ENCODE measurements at places on chromosomes 1 and 21.

- no peak for DNase-seq
Measured at GRCh38 chr1:52102336-52103013, 39.4 kb upstream of the ZFYVE9 start.

- DNase-seq: no peak
Measured at GRCh38 chr1:19688041-19688842, 23.6 kb downstream of the HTR6 start.

GRCh38 chr1:27044613-27045151, 32.0 kb upstream of the TENT5B start:
- peak; percentile 86 for DNase-seq

- no peak for DNase-seq
Measured at GRCh38 chr1:100137602-100138001, 4.6 kb downstream of the TRMT13 start.

DNA sequence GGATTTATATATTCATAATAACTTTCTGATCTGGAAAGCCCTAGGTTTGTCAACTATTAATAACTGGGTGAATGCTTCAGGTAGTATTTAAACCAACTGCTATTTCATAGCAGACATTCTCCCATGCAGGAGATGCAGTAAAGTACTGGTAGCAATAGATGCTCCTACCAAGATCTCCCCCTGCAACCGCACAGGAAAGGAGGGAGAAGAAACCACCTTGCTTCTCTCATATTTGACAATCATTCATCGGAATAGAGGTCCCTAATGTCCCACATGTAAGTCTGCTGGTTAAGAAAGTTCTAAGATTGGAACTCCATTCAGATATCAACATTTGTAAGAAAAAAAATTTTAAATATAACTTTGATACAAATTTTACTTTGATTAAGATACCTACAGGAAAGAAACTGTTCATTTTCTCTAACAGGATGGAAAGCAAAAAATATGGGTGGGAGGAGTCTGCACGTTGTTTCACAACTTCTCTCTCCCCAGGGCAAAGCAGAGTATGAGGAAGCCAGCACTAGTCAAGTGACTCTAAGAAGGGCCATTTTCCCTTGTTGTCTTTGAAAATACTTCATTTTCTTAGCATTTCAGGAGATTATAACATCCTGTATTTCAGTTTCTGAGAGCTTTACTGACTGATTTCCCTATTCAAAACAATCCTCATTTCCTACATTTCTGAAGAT, at the start of gene PYHIN1:
TSS of gene PYHIN1 (plus strand) at position 498 of the 683 bp plus-strand sequence. CDS start 5,359 bp downstream, outside the sequence.
- no peak for DNase-seq

DNA sequence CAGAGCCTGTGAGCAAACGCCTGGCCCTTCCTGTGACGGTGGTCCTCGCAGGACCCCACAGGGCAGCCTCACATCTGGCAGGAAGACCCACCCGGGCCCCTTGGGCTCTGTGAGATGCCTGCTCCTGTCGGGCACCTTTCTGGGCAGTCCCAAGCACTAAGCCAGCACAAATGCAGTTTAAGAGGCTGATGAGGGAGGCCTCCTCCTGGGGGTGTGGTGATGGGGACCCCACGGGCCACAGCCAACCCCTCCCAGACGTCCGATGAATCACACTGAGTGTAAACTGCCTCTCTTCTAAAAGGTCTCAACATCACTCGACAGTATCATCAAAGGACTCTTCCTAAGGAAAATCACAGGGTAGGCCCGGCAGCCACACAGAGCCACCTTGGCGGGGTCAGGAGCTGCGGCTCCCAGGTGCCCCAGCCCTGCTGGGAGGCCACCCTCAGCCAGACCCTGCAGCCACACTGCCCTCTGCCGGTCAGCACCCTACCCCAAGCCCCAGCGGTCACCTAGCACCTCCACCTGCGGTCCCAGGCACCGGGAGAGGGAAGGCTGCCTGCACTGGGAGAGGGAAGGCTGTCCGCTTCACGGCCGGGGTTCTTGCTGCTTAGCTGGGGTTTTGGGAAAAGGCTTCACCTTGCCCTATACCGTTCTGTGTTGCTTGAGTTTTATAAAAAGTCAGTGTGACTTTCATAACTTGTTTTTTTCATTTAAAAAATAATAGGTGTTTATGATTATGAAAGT, 3.9 kb upstream of the PRKCZ start:
- peak; percentile 60 for DNase-seq

DNA sequence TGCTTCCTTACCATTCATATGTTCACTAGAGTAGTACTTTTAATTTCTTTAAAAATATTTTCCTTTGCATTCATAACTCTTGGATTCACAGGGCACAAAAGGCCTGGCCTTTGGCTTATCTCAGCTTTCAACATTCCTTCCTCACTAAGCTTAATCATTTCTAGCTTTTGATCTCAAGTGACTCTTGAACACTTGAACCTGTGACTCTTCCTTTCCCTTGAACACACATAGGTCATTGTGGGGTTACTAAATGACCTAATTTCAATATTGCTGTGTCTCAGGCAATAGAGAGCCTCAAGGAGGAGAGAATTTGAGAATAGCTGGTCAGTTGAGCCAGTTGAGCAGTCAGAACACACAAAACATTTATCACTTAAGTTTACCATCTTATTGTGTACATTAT, 49.9 kb downstream of the COL11A1 start:
- no peak for DNase-seq

DNA sequence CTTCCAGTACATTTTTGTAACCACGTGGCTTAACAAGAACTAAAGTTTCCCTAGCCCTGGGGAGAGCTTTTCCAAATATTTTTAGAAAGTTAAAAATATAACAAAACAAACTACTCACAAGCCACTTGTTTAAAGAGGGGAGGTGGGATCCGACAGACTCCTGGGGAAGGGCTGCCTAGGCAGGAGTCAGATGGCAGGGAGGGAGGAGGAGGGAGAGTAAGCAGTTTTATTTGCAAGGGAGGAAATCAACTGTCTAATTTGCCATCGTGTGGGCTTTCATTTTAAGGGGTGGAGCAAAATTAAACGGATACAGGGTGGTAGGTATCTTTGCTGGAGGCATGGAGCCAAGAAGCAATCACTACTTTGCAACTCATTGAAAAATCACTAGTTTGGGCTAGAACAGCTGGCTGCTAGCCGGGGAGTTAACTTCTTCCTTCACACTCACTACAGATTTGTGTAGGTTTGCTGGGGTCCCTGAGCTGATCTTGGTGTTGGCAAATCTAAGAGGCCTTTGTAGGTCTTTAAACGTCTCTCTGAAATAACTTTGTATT, 8.8 kb downstream of the BARHL2 start:
- no peak for DNase-seq

GRCh38 chr1:64161357-64161941, 42.0 kb upstream of the UBE2U start:
- DNase-seq: no peak

- no peak for DNase-seq
Measured at GRCh38 chr1:29698626-29699025, 462.3 kb downstream of the PTPRU start.

DNA sequence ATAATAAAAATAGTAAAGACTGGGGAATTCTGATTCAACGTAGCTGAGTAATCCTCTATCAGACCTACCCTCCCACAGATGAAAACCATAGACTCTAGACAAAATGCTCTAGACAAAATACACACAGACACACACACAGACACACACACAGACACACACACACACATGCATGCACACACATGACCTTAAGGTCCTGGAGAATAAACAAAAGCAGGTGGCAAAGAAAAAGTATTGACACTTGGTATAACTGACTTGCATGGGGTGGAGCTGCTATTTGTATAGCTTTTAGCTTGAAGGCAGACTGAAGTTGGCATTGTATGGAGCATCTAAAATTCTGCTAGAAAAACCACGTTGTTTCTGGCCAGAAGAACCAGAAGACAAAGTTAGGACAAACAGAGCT, 29.3 kb downstream of the C1orf141 start:
- DNase-seq: no peak

DNA sequence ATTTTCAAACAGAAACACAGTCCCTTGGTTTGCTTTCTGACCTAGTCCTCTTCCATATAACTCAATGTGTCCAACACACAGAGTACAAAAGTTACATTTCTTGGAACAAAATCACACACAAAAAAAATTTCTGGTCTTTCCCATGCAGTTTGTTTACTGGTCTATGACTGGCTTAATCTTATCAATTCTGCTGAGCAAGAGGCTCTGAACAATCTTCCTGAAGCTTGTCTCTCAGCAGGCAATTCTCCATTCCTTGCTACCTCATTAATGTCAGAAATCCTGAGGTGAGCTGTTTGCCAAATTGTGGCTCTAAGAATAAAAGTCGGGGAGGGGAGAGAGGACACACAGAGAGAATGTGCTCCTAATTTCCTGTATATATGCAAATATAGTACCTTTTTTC, 423.6 kb downstream of the HLX start:
- no peak for DNase-seq

GRCh38 chr1:232367293-232367692, 262.6 kb downstream of the SIPA1L2 start:
- no peak for DNase-seq
